Uterus (tissue), 4 donors: ENCODE measurements at places on chromosomes 4 and X. TPM values are rescaled to one million over a fixed set of nuclear protein-coding genes. Genes with fewer than 3 reads are reported as not detected.

- no peak for DNase-seq
Measured at GRCh38 chr4:1619151-1619672, 64.9 kb downstream of the FAM53A start.

DNA sequence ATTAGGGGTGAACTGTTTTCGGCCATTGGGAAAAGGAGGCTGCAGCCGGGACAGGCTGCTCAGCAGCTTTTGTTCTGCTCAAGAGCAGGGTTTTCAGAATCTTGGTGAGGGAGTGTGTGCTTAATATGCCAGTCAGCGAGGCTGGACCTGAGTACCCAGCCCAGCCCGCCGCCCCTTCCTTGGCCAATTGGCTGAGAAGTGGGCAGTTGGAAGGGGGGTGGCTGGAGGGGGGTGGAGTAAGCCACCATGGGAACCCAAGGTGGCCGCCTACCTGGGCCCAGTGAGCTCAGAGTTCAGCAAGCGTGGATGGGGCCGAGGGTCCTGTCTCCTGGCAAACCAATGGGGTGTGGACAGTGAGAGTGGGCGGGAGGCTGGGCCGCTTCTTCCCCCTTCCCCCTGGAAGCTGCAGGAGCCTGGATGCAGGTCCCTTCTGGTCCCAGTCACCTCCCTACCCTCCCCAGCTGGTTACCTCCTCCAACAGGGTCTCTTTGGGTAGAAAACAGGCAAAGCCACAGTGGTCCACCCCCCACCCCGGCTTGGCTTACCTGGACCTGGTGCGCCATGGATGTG lies 52.5 kb downstream of the SORCS2 start:
- DNase-seq = no peak

DNA sequence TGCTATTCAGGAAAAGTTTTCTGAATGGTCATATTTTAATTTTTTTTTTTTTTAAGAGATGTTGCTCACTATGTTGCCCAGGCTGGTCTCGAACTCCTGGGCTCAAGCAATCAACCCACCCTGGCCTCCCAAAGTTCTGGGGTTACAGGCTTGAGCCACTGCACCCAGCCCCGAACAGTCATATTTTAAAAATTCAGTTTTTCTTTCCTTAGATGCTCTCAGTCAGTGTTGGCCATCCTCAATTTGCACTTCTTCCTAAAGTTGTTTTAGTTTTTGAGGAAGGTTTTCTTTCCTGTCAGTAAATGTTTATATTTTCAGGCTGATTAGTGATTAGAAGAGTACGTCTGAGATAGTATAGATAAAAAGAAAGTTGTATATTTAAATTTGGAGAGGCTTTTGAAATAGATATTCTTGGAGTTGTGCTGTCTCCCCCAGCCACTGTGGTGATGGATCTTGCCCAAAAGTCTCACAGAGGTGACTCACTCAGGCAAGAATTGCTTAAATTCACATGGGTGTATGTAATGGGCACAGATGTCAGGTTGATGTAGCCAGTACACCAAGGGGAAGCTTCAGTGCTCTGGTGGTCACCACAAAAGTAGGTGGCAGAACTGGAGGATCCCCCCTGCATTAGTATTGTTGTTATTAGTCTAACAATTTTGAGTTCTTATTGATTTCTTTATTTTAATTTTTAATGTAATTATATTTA lies 72.2 kb upstream of the ELOVL6 start:
- no peak for DNase-seq

DNA sequence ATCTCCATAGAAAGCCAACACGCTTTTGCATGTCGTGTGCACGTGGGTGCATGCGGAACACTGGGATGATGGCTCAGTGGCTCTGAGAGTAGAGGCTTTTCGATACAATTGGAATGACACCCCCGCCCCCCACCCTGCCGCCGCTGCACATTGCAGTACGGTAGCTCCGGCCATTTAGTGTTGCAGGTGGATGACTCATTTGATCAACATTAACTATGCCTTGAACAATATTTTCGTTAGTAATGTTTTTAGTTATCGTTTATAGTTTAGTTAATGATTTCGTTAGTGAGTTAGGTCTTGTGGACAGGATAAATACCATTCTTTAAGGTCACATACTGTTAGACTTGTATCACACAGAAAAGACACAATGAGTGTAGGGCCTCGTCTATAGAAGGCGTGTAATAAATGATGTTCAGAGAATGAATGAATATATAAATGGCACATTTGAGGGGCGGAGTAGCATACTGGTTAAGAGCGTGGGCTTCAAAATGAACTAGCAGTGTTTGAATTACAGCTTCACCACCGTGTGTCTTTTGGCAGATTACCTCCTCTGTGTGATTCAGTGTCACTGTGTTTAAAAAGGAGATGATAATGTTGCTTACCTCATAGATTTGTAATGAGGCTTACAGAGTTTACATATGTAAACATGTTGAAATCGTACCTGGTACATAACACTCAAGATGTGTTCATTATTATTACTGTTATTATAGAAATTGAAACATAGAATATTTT lies 67.2 kb upstream of the TENM3 start:
- no peak for DNase-seq

DNA sequence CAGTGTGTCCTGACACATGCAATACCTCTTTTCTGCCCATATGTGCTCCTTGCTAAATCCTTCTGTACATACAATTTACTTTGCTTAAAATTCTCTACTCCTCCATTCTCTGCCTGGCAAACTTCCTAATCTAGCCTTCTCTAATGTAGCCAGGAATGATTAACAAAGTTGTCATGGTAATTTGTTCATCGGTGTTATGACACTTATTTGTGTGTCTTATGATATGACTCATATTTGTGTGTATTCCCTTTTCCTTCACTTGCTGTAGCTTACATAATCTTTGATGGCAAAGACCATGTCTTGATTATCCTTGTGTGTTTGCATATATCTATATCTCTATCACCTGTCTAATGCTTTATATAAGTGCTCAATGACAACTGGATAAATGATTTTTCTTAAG lies 133.3 kb downstream of the COL25A1 start:
- no peak for DNase-seq

- DNase-seq = no peak
Measured at GRCh38 chrX:101195442-101196173, 24.0 kb upstream of the DRP2 start.

DNA sequence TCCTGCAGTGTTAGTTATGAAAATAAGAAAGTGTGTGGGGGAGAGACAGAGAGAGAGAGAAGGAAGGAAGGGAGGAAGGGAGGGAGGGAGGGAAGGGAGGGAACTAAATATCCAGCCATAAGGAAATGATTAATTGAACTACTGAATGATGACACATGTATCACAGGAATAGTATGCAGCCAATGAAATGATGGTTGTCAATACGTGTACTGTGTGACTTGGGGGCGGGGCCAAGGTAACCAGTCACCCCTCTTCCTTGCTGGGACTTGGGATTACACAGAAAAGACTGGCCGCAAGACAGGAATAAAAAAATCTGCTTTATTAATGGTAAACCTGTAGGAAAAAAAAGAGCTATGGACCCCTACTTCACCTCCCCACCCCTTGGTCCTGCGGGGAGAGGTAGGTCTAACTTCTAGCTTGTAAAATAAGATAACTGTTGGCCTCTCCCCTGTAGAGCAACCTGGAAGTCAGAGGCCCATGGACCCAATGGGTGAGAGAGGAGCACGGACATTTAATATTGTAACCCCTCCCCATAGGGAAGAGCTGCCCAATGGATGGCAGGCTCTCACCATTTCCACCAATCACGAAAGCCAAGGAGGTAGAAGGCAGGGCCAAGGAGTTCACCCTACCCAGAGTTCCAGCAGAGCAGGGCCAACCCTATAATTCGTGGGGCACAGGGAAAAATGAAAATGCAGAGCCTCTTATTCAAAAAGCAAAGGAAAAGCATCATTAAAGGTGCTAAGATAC lies 7.4 kb downstream of the PPP2R2C start:
- DNase-seq = no peak

DNA sequence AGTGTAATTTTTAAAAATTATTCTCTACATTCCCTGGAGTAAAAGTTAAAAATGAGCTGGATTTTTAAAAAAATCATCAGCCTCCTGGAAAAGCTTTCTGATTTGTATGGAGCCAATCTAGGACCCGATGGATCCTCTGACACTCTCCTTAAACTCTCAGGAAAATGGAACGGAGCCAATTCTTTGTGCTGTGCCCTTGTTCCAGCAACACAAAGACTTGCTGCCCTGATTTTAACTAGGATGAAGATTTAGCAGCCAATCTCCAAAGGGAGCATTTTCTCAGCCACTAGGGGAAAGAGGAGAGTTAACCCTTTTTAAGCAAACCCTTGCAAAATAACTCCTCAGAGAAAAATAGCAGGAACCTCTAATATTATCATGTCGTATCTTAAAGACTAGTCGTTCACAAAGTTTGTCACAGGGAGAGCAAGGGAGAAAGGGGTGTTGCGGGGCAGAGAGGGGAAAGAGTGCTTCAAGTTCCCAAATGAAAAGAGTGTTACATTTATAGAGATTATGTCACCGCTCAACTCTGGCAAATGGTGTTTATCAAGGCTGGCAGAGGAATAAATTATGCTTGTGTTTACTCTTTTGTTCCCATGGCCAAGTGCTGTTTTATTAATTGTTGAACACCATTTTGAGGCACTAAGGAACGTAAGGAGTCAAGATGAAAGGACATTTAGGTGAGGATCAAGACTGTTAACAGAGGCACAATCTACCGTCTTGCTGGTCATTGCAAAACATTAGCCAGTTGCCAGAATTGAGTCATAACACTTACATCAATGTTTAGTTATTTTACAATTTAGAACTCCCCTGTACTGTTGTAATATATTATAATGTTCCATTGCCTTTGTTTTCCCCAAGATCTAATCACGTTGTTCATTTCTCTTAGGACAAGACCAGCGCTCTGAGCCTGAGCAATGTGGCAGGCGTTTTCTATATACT lies 250.7 kb downstream of the THOC2 start:
- no peak for DNase-seq

- no peak for DNase-seq
Measured at GRCh38 chr4:4216648-4217047, 10.1 kb downstream of the OTOP1 start.

DNA sequence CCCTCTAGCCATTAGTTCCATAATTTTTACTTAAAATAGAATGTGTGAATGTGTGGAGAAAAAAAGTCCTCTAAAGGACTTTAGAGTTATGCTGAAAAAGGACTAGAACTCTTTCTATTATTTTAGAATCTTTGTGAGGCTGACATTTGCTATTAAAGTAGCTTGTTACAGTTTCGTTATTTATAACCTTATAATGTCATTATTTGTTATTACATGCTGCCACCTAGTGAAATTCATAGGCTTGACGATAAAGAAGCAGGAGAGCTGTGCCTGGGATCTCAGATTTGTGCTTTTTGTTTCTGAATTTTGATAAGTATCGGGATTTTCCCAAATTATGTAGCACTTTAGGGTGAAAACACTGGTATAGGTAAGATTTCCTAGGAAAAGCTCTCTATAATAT lies 38.5 kb upstream of the TAPT1 start:
- DNase-seq = no peak

GRCh38 chr4:142369141-142369540 lies 477.0 kb downstream of the INPP4B start:
- no peak for DNase-seq

DNA sequence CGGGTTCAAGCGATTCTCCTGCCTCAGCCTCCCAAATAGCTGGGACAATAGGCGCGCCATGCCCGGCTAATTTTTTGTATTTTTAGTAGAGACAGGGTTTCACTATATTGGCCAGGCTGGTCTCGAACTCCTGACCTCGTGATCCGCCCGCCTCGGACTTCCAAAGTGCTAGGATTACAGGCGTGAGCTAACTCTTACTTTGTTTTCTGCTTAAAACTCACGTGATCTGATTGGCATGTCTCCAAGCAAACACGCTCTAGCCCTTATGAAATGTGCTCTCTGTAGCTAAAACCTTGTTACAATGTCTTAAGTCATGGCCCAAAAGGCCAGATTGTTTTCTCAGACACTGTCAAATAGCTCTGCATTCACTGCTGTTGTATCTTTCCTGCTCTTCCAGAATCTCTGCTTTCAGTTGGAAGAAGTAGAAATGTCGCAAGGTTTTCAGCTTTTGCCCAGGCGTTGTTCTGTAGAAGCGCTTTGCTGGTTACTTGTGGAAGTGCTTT lies 39.7 kb upstream of the OGT start:
- peak; percentile 30 for DNase-seq

GRCh38 chr4:36786519-36786918 lies 458.0 kb upstream of the NWD2 start:
- no peak for DNase-seq

- DNase-seq = no peak
Measured at GRCh38 chrX:8297766-8298165, 126.7 kb upstream of the VCX2 start.

- DNase-seq = no peak
Measured at GRCh38 chr4:777520-778262, 48.2 kb downstream of the CPLX1 start.

GRCh38 chrX:17520016-17520615 lies 145.1 kb downstream of the NHS start:
- DNase-seq = no peak

DNA sequence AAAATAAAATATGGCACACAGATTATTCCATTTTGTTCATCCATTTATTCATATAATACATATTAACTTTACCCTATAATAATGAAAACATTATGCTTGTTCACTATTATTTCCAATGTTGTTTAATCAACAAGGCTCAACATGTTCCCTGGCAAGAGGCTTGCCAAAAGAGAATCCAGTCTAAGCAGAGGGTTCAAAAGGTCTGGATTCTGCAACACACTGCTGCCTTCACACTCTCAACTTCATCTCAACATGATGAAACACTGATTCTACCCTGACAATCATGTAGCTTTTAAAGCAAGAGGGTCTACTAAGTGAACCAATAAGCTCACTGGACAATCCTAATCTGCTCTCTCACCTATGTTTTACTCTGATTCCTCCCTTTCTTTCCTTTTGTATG lies 101.1 kb downstream of the MID1 start:
- DNase-seq = no peak

GRCh38 chr4:173642509-173642908 lies 112.5 kb upstream of the HAND2 start:
- no peak for DNase-seq

Gene RHOXF2
- not detected for total RNA-seq

Gene TMEM255A
- 2.1 TPM for total RNA-seq

Gene TMEM31
- total RNA-seq = not detected

Gene PAGE2
- total RNA-seq = not detected

Gene MAMLD1
- 20.6 TPM for total RNA-seq

Gene HPSE
- total RNA-seq = 1.3 TPM

Gene PPP1R2C
- not detected for total RNA-seq

Gene CXCL1
- total RNA-seq = not detected

Gene CPZ
- 45.8 TPM for total RNA-seq
